Ureter (tissue), 1 donor: ENCODE measurements at places on chromosomes 2 and 18. TPM values are rescaled to one million over a fixed set of nuclear protein-coding genes. Genes with fewer than 3 reads are reported as not detected.

The HDLBP gene
- 526 TPM for total RNA-seq

The SALL3 gene
- 0.44 TPM for total RNA-seq

The TXNDC2 gene
- 0.21 TPM for total RNA-seq

The RAB31 gene
- total RNA-seq: 46.0 TPM

The EPG5 gene
- 35.8 TPM for total RNA-seq

The OSR1 gene
- total RNA-seq: 34.7 TPM

The CAPN14 gene
- total RNA-seq: 0.62 TPM
